Anterior cingulate cortex (tissue), 58 donors: ENCODE measurements at places on chromosomes 6 and 20.

DNA sequence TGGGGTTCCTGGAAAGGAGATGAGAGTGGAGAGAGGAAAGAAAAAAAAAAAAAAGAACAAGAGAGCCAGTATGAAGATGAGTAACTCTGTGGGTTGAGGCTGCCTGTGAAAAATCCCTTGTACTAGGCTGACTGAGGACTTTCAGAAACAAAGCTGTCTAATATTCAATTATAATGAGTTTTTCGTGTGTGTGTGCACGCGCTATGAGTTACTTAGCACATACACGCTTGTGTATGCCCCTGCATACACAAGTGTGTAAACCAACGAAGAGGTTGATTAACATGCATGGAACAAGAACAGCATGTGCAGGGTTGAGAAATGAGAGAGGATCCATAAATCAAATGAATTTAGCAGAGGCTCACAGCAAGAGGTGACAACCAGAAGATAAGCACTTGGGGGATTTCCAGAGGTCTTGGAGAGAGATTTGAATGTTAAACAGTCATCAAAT lies 4.8 kb upstream of the RBPJL start:
- DNase-seq: no peak

DNA sequence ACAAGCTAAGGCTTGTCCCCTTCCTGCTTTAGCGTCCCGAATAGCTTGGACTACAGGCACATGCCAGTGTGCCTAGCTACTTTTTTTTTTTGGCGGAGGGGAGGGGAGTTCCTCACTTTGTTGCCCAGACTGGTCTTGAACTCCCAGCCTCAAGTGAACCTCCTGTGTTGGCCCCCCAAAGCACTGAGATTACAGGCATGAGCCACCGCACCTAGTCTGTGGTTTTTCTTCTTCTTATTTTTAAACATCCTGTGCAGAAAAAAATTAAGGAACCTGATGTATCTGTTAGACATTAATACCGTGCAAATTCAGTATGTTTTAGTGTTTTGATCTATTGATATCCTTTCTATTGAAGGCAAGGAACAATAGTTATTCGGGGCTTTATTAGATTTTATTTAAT lies 25.7 kb downstream of the HIVEP1 start:
- no peak for DNase-seq

DNA sequence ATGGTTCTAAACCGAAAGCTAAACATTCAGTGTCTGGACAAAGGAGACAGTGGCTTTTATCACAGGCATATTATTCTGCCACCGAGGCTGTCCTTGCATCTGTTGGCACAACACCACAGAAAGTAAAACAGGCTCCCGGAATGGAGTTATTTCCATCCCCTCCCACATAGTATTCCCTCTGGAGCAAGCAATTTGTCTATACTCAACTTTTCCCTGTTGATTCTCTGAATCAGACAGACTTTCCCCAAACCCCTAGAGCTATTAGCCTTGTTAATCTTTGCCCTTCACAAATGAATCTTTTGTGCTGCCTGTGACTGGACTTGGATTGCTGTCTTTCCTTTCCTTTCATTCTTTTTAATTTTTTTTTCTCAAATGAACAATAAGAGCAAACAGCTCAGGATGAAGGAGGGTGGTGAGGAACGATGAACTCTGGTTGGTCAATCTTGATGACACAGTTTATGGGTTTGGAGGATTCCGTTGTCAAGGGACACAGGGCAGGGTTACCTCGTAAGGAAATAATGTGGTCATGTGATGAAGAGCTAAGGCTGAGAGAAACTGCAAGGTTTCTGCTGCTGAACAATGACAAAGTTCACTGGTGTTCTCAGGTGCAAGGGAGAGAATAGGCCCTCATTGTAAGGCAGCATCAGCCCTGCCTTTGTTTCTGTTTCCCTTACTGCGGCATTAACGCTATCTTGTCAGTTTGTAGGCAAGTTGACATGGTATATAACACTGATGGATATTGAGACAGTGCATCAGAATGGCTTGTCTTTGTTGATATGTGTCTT lies 275.0 kb upstream of the BMP2 start:
- DNase-seq: no peak

DNA sequence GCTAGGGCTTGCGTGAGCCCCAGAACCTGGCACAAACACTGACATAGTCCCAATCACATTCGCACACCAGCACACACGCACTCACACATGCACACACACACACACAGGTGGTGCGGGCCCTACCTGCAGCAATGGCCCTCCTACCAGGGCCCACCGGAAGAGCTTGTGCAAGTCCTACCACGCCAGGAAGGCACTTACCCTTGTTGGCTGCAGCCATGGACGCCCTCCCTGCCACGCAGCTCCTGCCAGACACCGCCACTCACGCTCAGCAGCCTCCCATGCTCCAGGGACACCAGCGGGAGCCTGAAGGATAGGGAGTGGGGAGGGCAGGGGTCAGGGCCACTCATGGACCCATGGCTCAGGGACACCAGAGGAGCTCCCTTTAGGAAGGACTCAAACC lies 7.7 kb downstream of the ADISSP start:
- DNase-seq: no peak

- no peak for DNase-seq
Observed at GRCh38 chr20:49112596-49113274, 66.6 kb downstream of the CSE1L start.
